ENCODE measurements at places on chromosomes 11 and 22.
A peak's percentile ranks its signal among the peaks of the same experiment; 100 is the strongest.

DNA sequence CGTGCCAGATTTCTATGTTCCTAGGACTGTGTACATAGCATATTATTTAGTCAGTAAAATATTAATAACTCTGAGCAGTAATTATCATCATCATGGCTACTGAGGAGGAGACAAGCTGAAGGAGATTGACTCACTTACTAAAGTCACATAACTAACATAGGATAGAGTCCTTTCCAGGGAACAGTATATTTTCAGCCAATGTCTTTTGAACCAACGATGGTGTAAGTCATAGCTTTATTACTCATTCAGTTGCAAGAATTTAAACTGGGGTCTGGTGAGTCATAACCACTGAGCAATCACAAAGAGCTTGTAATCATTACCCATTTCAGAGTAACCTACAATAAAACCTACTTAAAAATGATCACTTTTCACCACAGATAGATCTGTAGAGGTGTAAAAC is 1564.8 kb upstream of the TENM4 start:
- no peak for DNase-seq

- no peak for DNase-seq
These were observed 2.8 kb downstream of the RIC8A start for GRCh38 chr11:210122-210802.

DNA sequence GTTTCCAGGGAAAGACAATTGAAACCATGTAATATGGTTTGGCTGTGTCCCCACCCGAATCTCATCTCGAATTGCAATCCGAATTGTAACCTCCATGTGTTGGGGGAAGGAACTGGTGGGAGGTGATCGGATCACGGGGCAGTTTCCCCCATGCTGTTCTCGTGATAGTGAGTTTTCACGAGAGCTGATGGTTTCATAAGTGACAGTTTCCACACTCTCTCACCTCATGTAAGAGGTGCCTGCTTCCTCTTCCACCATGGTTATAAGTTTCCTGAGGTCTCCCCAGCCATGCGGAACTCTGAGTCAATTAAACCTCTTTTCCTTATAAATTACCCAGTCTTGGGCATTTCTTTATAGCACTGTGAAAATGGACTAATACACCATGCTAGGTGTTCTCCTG is 148.3 kb upstream of the CADM1 start:
- DNase-seq: no peak

DNA sequence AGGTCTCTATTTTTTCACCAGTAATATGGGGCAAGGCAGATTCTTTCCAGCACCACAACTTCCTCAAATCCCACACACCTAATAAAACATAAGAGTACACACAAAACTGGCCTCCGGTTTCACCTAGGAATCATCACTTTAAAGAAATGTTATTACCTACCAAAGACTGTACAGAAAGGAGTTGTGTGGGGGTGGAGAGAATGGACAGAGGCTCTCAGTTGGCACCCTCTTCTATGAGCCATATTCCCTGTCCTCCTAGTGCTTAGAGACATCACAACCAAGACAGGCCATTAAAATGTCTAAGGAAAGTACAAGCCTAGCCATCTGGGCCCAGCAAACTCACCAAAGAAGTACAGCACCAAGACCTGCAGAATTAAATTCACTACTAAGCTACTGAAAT is 56.1 kb downstream of the RBFOX2 start:
- DNase-seq: no peak

DNA sequence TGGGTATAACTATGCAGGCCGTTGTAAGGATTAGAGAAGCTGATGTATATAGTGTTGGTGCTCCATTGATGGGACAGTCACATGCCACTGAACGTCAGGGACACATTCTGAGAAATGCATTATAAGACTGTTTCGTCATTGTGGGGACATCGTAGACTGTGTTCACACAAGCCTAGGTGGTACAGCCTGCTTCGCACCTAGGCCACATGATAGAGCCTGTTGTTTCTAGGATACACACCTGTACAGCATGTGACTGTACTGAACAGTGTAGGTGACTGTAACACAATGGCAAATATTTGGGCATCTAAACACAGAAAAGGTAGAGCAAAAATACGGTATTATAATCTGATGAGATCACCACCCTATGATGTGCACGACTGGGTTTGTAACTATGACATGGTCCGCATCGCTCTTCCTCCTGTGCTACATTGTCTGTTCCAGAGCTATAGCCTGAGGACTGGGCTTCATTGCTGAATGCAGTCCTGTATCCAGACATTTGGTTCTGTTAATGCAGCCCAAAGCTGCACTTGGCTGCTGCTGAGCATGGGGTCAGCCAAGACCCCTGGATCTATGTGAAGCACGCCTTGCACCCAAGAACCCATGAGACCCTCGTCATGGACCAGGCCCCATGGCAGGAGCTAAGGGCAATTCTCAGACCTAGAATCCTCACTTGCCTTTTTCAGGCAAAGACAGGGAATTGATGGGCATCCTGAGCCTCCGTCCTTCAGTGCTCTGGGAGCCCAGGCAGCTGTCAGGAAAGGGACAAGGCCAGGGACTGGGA is 51.1 kb upstream of the THY1 start:
- DNase-seq: no peak

- DNase-seq: no peak
These were observed 465.3 kb downstream of the BRD1 start for GRCh38 chr22:49362211-49362839.

GRCh38 chr11:46457659-46458424 is 66.3 kb upstream of the CHRM4 start:
- DNase-seq: no peak

GRCh38 chr22:35582861-35583670 is 34.1 kb downstream of the MB start:
- DNase-seq: peak; percentile 24

DNA sequence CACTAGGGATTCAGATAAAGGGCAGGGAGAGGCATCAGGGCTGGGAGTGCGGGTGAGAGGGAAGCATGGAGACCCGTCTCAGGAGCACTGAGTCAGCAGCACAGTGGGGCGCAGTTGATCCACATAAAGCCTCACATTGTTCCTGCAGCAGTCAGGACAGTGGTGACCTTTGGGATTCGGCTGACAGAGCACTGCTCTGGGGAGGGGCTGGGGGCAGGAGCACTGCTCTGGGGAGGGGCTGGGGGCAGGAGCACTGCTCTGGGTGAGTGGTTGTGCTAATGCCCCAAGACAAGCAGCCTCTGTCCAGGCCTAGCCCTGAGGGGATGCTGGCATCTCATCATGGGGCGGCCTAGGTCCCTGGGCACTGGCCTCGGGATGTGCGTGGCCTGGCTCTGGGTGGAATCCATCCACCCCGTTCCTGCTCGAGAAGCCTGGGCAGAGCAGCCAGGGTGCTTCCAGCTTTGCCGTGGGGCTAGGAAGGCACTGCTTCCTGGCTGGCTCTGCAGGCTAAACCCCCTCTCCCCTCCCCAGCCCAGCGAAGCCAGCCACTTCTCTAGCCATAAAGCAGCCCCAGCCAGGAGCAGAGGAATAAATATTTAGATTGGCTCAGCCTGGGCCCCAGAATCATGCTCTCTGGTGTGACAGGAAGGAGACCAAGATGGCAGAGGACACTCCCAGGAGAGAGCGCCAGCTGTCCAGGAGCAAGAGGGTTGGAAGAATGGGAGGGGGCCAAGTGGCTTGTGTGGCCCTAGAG is 7.3 kb downstream of the OAF start:
- no peak for DNase-seq

GRCh38 chr11:96393753-96394348 is 4.0 kb downstream of the JRKL start:
- peak; percentile 36 for DNase-seq

- peak; percentile 88 for DNase-seq
These were observed 196.7 kb downstream of the DSCAML1 start for GRCh38 chr11:117600234-117600783.

DNA sequence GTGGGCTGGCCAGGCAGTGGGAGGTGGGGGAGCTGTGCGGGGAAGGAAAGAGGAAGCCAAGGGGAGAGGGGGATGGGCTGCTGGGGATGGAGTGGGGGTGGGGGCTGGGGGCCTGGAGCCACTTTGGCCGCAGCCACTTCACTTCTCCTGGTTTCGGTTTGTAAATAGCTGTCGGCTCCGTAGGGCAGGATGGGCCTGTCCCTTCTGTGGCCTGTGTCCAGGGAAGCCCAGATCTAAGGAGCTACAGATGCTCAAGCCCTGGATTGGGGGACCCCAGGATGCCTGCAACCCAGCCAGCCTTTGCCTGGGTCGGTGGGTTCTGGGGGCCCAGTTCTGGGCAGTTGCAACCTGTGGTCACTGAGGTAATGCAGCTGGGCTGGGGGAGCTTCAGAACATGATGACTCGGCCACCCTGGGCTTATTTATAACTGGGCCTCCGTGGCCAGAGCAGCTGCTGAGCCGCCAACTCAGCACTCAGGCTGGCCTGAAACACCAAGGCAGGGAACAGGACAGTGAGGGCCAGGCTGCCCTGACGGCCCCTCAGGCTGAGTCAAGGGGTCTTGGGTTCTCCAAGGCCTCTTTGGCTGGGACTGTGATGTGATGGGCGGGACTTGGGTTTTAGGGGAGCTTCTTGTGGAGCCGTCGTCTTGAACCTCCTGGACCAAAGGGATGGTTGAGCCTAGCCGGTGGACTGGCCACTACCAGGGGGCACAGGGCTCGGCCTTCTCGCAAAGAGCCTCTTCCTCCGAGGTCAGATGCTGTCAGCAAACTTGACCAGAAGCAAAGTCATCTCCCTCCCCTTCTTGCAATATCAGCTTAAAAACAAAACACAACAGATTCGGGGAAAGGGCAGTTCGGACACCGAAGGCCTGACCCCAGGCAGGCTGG is 15.0 kb upstream of the SLC39A13 start:
- no peak for DNase-seq

DNA sequence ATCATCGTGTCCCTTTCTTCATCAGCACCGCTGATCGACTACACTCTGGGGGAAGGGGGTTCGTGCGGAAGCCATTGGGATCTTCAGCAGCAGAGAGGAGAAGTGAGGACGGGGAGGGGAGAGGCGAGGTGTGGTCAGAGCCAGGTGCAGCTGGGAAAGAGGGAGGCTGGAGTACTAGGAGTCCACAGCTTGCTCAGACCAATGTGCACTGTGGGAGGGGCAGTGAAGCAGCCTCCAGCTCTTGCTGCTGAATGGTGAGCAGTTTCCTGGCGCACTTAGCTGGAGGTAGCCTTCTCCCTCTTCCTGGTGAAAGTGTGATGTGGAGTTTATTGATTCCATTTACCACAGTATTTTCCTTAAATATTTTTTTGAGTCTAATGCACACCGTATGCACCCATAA is 99.0 kb upstream of the NECTIN1 start:
- DNase-seq: no peak

DNA sequence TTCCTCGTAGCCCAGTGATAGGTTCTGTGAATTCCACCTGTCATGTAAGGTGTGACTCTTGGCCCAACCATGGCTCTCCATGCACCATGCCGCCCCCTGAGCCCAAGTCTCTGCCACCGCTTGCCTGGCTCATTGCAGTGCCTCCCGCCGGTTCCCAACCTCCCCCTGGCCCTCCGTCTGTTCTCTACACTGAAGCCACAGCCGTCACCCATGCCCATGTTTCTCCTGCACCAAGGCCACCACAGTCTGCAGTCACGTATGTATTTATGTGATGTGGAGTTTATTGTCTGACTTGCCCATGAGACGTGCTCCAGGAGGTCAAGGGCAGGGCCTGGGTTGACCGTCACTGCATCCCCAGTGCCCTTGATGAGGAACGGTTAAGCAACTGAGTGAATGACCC is 35.9 kb downstream of the PKNOX2 start:
- DNase-seq: no peak

DNA sequence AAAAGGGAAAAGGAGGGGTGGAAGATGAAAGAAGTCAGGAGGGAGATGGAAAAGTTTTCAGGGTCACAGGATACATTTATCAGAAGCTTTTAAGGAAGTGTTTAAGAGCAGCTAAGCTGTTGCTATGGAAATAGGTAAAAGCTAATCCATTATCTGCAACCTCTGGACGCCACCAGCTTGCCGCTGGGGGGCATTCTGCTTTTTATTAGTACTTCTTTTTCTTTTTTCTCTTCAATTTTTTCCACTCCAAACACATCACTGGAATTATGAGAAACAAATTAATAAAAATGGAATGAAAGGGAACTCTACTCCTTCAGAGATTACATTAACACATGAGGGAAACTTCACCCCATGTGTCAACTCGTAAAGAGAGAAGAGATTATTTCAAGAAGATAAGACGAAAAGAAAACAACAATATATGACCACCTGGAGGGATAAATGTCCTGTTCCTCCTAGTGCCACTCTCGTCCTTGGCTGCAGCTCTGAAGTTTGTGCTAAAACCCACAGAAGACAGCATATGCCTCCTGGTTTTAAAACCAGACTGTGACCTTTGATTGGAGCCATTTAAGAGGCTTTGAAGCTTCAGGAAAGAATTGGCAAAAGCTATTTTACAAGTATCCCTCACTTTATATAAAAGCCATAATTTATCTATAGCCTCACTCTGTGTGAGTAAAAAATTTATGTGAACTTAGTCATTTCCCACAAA is 972.8 kb downstream of the OPCML start:
- DNase-seq: no peak

GRCh38 chr11:133816146-133816870 is 29.0 kb downstream of the SPATA19 start:
- no peak for DNase-seq

DNA sequence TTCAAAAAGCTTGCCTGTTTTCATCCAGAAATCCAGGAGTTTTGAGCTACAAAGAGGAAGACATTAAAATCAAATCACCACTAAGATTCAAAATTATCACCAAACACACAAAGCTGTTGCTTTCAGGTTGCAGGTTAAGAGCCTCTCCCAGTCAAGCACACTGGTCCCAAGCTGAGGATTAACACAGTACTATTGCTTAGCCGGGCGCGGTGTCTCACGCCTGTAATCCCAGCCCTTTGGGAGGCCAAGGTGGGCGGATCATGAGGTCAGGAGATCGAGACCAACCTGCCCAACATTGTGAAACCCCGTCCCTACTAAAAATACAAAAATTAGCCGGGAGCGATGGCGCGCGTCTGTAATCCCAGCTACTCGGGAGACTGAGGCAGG is 1165.1 kb downstream of the LRRC4C start:
- DNase-seq: no peak

DNA sequence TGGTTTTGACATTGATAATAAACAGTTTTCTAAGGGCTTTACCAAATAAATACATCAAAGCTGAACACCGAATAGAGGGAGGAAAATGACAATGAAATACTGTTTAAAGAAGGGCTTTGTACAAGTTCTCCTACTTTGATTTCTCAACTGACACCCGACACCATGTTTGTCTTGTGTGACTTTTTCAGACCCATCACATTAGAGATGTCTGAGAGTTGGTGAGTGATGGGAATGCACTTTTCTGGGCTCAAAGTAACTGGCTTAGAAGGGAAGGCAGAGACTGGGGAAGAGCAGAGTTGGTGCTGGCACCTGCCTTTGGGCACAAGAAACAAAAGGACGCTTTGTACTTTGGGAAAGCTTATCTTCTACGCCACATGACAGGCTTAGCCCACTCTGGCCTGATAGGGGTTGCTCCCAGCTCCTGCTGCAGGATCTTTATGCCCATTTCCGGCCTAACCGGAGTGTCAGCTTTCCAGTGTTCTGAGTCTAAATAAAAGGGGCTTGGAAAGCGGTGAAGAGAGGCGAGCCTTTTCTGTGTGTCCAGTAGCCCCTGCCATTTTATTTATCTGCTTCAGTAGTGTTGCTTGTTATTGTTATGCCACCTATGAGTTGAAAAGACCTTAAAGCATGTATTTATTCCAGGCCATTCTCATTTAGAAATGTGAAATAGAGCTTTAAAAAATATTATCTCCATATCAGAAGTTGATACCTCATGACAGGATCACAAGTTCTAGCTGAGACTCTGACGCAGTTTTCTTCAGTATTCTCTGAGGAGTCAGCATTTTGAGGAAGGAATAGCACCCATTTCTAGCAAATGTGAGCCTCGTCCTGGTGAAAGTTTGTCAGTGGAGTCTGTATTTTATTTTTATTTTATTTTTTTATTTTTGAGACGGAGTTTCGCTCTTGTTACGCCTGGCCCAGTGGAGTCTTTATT is 24.2 kb downstream of the KREMEN1 start:
- DNase-seq: no peak

- no peak for DNase-seq
These were observed 3.1 kb downstream of the IFITM1 start for GRCh38 chr11:316891-317301.

All from NCI-H1105 (cell line).